Stimulated activated CD8-positive, alpha-beta memory T cell treated with anti-CD3 and anti-CD28 coated beads, Interleukin-15, amount 100 ng/mL, for 24 hours (primary cell): ENCODE measurements at places on chromosomes 2 and 18.

- no peak for DNase-seq
Observed at GRCh38 chr18:10032331-10033015, 118.7 kb downstream of the VAPA start.

DNA sequence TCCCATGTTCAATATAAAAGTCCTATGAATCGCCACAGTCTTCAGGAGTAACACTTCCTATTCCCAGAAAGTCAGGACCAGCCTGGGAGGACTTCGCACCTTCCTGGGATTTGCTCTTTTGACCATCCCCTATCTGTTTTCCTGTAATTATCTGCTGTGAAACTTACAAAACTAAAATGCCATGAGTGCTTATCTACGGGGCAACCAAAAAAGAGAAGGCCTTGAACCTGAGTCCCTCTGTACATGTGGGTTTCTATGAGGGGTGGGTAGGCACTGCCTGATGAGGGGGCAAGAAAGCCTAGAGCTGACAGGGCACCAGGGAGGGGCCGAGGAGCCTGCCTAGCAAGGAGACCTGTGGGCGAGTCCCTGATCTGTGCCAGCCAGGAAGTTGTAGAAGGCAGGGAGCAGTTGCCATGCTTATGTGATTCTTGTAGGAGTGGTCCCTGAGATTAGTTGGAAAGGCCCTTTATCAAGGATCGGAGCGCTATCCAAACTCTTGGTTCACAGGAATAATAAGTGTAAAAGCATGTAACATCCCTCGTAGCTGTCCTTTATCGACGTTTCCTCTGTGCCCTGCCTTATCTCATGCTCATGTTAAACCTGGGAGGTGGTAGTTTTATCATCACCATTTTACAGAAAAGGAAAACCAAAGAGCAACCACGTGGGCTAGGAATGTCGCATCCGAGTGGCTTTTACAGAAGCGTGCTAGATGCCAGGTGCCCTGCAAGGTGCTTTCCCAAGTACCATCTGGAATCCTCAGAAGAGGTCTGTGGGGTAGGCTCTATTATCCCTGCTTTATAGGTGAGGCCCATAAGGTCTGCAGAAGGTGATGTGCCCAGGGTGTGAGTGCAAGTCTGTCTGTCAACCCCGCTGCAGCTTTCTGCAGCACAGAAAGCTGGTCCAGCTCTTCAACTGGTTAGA is 111.8 kb downstream of the B3GNT2 start:
- DNase-seq = no peak

GRCh38 chr2:109604597-109604996 is 9.2 kb downstream of the SEPTIN10 start:
- DNase-seq = no peak

- no peak for DNase-seq
Observed at GRCh38 chr2:69575926-69576325, 67.6 kb downstream of the AAK1 start.

GRCh38 chr18:44742718-44743311 is 62.1 kb downstream of the SETBP1 start:
- no peak for DNase-seq

- no peak for DNase-seq
Observed at GRCh38 chr2:196985511-196986183, 59.1 kb upstream of the PGAP1 start.

GRCh38 chr2:234142530-234142929 is 92.0 kb downstream of the SPP2 start:
- DNase-seq = no peak

- DNase-seq = no peak
Observed at GRCh38 chr2:238857959-238858358, 10.1 kb downstream of the TWIST2 start.

- DNase-seq = no peak
Observed at GRCh38 chr2:162825578-162825977, 13.0 kb downstream of the KCNH7 start.

DNA sequence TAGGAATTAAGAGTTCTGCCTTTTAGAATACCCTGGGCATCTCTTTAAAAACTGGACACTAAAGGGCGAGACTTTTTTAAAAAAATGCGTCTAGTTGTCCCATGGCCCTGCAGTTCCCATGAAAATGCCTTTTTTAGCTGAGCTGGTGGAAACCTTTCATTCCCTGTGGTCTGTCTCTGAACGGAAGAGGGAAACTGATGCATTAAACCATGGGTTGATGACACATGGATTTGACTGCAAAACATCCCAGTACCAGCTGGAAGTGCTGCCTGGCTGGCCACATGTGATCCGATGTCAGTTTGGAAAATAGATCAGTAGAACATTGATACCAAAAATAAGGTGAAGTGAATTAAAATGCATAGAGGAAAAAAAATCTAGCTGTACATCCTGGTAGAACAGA is 129.2 kb downstream of the MYO1B start:
- no peak for DNase-seq

GRCh38 chr2:219308142-219309101 is 779 bp downstream of the PTPRN start:
- peak; percentile 48 for DNase-seq

- DNase-seq = no peak
Observed at GRCh38 chr2:187215532-187216240, 232.4 kb downstream of the CALCRL start.

GRCh38 chr2:179860255-179861026 is 971 bp downstream of the ZNF385B start:
- no peak for DNase-seq

- no peak for DNase-seq
Observed at GRCh38 chr18:74949611-74950010, 259.3 kb downstream of the PTGR3 start.

- no peak for DNase-seq
Observed at GRCh38 chr2:107817378-107817777, 9.3 kb upstream of the RGPD4 start.

- no peak for DNase-seq
Observed at GRCh38 chr2:241217320-241218031, 29.0 kb downstream of the ANO7 start.

DNA sequence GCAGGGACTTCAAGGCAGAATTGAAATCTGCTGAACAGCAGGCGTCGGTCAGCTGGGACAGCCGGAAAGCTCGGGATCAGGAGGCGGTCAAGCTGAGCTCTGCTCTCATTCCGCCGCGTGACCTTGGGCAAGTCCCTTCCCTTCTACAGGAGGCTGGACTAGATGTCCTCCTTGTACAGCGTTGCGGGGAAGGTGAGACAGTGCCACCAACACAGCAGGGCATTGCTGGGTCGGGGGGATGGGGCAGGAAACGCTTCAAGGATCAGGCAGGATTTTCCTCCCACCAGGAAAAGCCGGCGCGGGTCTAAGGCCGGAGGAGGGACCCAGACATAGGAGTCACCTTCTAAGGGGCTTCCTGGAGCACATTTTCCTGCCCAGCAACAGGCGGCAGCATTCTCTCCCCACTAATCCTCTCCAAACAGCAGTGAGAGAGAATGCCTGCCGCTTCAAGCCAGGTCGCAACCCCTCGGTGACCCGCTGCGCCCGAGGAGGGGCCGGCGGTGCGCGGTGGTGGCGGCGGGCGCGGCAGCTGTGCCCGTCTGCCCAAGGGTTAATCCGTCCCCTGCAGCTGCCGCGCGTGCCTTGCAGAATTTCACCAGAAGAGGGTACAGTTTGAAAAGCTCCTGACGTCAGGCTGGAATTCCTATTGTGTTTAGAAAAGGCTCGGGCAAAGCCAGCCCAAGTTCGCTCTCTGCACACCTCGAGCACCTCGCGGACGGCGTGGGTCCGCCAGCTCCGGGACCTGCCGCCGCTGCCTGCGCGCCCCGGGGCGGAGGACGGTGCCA is at the start of gene KCNF1:
Gene KCNF1 (plus strand): TSS at position 644 of the 785 bp plus-strand sequence. CDS start 493 bp downstream, outside the sequence.
- DNase-seq = no peak

DNA sequence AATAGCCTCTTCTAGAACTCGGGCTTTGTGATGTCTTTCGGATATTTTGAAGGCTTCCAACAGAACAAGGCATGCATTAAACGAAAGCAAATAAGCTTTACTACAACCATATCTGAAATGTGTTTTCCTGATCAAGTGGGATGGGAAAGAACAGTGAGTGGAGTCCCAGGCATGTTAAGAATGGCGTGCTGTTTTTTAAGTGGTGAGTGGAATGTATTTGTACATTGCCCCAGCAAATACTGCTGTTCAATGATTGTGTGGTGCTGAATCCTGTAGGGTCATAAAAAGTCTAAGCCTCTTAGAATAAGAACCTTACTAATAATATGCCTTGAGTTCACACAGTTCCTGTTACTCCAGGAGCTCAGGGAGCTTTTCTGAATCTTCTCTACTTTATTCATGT is 52.5 kb downstream of the POMC start:
- no peak for DNase-seq

DNA sequence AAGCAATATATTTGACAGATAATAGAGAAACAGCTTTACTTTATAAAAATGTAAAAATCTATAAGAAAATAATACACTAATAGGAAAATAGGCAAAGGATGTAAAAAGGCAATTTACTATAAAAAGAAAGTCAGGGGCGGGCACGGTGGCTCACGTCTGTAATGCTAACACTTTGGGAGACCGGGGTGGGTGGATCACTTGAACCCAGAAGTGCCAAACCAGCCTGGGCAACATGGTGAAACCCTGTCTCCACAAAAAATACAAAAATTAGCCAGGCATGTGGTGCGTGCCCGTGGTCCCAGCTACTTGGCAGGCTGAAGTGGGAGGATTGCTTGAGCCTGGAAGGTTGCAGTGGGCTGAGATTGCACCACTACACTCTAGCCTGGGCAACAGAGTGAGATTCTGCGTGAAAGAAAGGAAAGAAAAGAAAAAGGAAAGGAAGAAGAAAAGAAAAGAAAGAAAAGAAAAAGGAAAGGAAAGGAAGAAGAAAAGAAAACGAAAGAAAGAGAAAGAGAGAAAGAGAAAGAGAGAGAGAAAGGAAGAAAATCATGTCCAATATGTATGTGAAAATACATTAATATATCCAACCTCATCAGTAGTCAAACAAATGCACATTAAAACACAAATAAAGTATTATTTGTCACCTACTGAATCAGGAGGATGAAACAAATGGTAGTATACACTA is 65.1 kb downstream of the ADD2 start:
- no peak for DNase-seq

GRCh38 chr2:120885321-120885720 is 149.7 kb downstream of the GLI2 start:
- DNase-seq = no peak

GRCh38 chr2:33009249-33009648 is 62.5 kb downstream of the LTBP1 start:
- no peak for DNase-seq

GRCh38 chr2:191150600-191151330 is at the start of gene STAT4:
TSS of gene STAT4 (minus strand) at chr2:191150994. CDS start at chr2:191148203, 2,791 bp downstream.
- DNase-seq = peak; percentile 43

DNA sequence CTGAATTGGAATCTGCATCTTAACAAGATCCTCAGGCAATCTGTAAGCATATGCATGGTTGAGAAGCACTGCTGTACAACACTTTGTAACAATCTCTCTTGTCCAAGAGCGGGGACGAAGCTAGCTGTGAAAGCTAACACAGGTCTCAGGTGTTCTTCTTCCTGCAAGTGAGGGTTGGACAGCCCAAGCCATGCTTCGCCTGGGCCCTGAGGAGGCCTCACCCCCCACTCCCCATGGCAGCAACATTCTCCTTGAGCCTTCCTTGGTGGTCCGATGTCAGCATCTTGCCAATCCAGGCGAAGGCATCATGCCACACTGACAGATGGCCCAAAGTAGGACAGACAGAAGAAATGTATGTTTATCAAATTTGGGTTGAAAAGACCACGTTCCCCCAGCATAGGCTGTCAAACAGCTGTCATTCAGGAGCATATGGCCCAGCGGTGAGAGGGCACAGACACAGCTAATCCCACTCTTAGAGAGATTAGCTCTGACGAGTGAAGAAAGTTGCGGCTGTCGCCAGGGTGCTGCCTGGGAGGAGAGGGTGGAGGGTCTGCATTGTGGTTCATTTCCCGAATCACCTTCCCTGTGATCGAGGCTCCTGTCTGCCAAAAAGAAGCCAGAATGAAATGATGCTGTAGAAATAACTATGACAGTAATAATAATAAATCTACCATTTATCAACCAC is 344.7 kb downstream of the MYCN start:
- DNase-seq = no peak

GRCh38 chr2:121634354-121635307 is 14.6 kb downstream of the CLASP1 start:
- DNase-seq = no peak

DNA sequence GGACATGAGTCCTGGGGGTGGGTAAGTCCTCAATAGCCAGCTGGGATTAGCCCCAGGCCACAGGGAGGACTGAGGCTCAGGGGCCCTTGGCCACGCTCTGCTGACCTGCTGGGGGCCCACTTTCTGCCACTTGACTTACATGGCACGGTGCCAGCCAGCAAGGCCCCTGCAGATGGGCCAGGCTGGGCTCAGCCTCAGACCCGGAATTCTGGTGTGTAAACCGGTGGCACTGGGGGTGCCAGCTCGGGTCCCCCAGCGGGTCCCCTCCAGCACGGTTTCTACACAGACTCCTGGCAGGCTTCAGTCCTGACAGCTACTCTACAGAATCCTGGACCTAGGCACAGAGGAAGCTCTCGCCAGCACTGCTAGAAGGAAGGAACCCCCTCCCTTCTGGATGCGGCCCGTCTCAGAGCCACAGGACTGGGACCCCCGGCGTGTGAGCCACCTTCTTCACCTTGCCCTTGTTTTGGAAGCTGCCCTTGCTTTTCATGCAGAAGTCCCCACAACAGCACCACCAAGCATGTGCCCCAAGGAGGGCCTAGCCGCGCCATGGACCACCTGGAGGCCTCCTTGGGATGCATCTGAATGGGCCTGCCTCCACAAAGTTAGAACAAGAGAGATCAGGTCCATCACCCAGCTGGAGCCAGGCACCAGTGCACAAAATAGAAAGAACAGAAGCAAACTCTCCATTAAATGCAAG is 8.0 kb downstream of the HDAC4 start:
- no peak for DNase-seq

GRCh38 chr18:76801567-76802505 is 20.5 kb upstream of the ZNF236 start:
- DNase-seq = no peak

- no peak for DNase-seq
Observed at GRCh38 chr2:174004905-174005605, 39.9 kb upstream of the SP3 start.

- no peak for DNase-seq
Observed at GRCh38 chr18:12394428-12394827, 13.3 kb upstream of the PRELID3A start.

DNA sequence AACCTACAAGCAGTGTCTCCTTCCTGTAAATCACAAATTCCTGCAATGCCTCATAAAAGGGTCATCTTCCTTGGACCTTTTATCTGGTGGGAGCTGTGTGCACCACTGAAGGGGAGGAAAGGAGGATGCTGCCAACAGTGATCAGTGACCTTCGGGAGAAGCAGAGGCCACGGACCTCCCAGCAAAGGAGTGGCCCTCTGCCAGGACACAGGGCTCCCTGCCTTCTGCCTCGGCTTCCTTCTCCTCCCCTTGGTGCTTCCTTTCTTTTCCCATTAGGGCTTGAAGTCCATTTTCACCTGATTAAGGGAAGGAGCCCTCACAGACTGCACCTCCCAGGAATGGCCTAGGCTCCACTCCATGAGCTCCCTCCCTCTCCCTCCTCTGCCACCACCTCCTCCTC is 85.3 kb upstream of the ITGA6 start:
- DNase-seq = no peak

GRCh38 chr2:118122594-118123281 is 34.5 kb downstream of the INSIG2 start:
- no peak for DNase-seq

- DNase-seq = no peak
Observed at GRCh38 chr2:173684896-173685459, 280.2 kb downstream of the SP3 start.
